ENCODE measurements at places on chromosomes 12 and 14. TPM values are rescaled to one million over a fixed set of nuclear protein-coding genes. Genes with fewer than 3 reads are reported as not detected.

RFLNA gene
- 0.57 TPM for total RNA-seq

KLRG1 gene
- 2.7 TPM for total RNA-seq

B4GALNT1 gene
- 0.27 TPM for total RNA-seq

AQP5 gene
- total RNA-seq = 18.4 TPM

PTCSC3 gene
- total RNA-seq = not detected

IL22 gene
- total RNA-seq = not detected

C12orf42 gene
- not detected for total RNA-seq

CCDC198 gene
- not detected for total RNA-seq

DNA sequence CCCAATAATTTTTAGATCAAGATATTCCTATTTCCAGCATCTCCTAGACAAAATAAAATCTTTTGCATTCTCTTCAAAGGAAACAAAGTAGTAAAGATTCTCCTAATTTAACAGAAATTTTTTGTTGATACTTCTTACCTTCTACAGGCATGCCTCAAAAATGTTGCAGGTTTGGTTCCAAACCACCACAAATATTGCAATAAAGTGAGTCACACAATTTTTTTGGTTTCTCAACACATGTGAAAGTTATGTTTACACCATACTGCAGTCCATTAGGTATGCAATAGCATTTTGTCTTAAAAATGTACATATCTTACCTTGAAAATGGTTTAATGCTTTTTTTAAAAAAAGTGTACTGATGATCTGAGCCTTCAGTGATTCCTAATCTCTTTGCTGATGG is 65.6 kb upstream of the USP15 start:
- H3K27me3 ChIP-seq = peaks cover 40% of the 10 kb centered on the region
- H3K4me1 ChIP-seq = peaks cover 27% of the 10 kb centered on the region
- H3K4me3 ChIP-seq = no peak overlapping the region
- H3K27ac ChIP-seq = no peak overlapping the region
- H3K36me3 ChIP-seq = no peaks in the 10 kb centered on the region

- no peaks in the 10 kb centered on the region for H3K4me1 ChIP-seq
- H3K4me3 ChIP-seq = no peak overlapping the region
- H3K27ac ChIP-seq = no peak overlapping the region
- H3K36me3 ChIP-seq = no peaks in the 10 kb centered on the region
- DNase-seq = no peak
- H3K27me3 ChIP-seq = no peaks in the 10 kb centered on the region
These were observed 378.0 kb downstream of the FOXG1 start for GRCh38 chr14:29144621-29145020.

DNA sequence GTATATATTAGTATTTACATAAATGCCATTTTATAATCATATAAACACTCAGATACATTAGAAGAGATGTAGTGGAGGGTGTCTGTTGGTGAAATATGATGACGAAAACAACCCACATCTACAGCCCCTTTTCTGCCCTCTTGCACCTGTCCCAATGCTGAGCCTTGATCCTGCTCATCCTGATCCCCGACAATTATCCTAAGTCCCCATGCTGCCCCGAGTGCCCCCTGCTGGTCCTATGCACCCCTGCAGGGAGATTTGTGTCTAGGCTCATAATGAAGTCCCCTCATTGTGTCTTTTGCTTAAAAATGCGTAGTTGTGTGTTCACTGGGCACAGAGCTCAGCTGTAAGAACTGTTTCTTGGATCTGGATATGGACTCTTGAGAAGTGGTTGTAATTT is 554.5 kb downstream of the TMEM121 start:
- no peaks in the 10 kb centered on the region for H3K4me1 ChIP-seq
- DNase-seq = no peak
- no peak overlapping the region for H3K27ac ChIP-seq
- no peak overlapping the region for H3K4me3 ChIP-seq

GRCh38 chr12:120231316-120232011 is 30.6 kb upstream of the RPLP0 start:
- peaks cover 83% of the 10 kb centered on the region for H3K4me1 ChIP-seq
- H3K36me3 ChIP-seq = no peaks in the 10 kb centered on the region
- no peak overlapping the region for H3K4me3 ChIP-seq
- DNase-seq = no peak
- H3K27me3 ChIP-seq = no peaks in the 10 kb centered on the region

DNA sequence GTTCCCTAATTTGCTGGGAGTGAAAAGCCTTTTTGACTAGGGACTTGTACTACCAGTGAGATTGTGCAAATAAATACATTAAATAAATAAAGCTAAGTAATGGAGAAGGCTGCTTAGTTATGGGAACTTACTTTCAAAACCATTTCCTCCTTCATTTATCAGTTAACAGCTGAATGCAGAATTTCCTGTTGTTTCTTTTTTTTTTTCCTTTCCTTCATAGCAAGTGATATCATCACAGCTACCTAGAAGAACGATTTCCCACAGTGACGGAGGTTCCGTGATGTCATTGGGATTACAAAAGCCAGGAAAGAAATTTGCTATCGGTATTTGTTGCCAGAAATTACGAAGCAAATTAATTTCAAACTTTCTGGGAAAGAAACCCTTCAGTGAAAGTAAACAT is 42.1 kb upstream of the SOCS2 start:
- H3K27me3 ChIP-seq = no peaks in the 10 kb centered on the region
- no peak overlapping the region for H3K4me3 ChIP-seq
- H3K27ac ChIP-seq = no peak overlapping the region
- no peaks in the 10 kb centered on the region for H3K4me1 ChIP-seq
- no peaks in the 10 kb centered on the region for H3K36me3 ChIP-seq
- no peak for DNase-seq

- H3K27me3 ChIP-seq = no peaks in the 10 kb centered on the region
- no peak for DNase-seq
- H3K4me3 ChIP-seq = peak overlapping the region; percentile 56
- peak overlapping the region; percentile 89 for H3K27ac ChIP-seq
These were observed 76.1 kb downstream of the STON2 start for GRCh38 chr14:81324011-81324410.

DNA sequence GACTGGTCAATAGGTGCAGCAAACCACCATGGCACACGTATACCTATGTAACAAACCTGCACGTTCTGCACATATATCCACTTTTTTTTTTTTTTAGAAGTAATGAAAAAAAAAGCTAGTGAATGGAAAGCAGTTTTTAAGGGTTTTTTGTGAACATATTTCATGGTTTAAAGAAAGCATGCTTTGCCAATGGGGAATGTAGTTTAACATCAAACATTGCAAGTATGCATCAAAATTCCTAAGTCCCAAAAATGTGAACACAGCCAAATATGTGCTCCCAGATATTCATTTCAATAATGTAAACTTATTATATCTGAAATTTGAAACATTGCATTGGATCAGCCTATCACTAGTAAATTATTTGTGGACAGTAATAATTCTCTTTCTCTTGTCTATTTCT is 710.4 kb upstream of the FLRT2 start:
- no peaks in the 10 kb centered on the region for H3K4me1 ChIP-seq
- H3K36me3 ChIP-seq = no peaks in the 10 kb centered on the region
- H3K27me3 ChIP-seq = no peaks in the 10 kb centered on the region

- no peak overlapping the region for H3K27ac ChIP-seq
- no peaks in the 10 kb centered on the region for H3K4me1 ChIP-seq
These were observed 105.8 kb downstream of the PRIMA1 start for GRCh38 chr14:93682459-93682858.

- peaks cover 19% of the 10 kb centered on the region for H3K36me3 ChIP-seq
- H3K4me3 ChIP-seq = peak overlapping the region; percentile 38
These were observed 4.7 kb downstream of the NAB2 start for GRCh38 chr12:57093415-57094207.

DNA sequence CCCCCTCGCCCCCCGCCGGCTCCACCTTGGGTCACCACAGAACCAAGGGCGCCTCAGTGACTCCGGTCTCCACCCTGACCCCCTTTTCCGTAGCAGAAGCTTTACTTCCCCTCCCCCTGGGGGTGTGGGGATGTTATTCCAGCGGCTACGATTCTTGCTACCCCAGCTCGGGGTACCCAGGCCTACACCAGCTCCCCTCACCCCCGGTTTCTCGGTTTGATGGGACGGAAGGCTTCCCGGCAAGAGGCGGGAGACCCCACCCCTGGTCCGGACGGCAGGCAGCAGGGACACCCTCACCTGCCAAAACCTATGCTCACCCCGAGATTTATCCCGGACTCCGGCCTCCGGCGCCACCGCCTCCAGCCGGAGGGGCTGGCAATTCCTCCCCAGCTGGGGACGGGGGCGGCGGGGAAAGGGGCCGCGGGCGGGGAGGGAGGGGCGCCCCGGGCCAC is 619 bp downstream of the RAB15 start:
- no peaks in the 10 kb centered on the region for H3K36me3 ChIP-seq
- peaks cover 36% of the 10 kb centered on the region for H3K4me1 ChIP-seq
- peak overlapping the region; percentile 70 for H3K27ac ChIP-seq
- peak overlapping the region; percentile 76 for H3K4me3 ChIP-seq
- no peak for DNase-seq
- H3K27me3 ChIP-seq = no peaks in the 10 kb centered on the region

DNA sequence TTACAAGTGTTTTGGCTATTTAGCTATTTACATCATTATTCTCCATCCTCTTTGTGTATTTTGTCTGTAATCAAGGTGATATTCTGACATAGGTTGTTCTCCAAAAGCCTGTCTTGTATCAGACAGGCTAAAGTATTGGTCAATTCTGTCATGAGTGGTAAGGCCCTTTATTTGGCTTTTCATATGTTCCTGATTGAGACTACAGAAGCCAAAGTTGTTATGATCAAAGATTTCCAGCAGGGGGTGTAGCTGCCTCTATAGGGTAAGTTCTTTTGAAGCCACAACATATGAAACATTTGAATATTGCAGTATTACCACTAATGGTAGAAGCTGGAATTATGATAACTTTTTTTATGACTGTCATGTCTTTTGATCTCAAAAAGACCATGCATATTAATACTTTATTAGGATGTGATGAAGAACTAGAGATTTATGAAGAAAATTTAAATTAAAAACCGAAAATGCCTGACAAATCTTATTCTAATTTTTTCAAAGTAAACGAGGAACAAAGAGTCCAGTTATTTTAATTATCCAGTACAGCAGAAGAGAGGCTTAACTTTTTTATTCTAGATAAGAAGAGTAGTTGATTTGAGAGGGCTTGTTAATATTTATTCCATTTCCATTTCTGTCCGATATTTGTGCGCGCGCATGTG is 3.4 kb upstream of the ARHGAP5 start:
- no peak overlapping the region for H3K4me3 ChIP-seq
- H3K36me3 ChIP-seq = no peaks in the 10 kb centered on the region
- H3K27me3 ChIP-seq = no peaks in the 10 kb centered on the region
- no peak overlapping the region for H3K27ac ChIP-seq
- peaks cover 5% of the 10 kb centered on the region for H3K4me1 ChIP-seq
